Hepatocyte (in vitro differentiated cells): ENCODE measurements at places on chromosomes 4 and X.

DNA sequence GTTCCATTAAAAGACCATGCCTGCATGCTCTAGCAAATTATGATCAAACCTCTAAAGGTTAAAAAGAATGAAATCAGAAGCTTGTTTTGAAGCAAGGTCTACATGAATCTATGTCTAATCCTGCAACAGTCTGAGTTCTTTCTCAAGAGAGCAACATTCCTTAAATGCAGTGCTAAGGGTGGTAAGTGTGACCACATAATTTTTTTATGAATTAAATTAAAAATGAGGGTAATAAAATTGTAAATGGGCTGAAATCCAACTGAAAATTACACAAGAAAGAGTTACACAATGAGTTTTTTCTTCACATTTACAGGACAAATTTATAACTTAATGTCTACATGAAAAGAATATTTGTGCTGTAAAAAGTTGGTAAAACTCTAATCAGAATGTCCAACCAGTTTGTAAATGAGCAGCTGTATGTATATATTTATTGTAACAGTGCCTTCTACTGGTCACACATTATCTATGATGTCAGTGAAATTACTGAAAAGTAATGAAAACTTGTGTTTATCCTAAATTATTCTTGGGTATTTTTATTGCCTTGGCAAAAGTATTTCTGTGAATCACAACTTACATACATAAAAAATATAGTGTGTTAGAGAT, 336.3 kb upstream of the PITX2 start:
- H3K4me1 ChIP-seq = no peaks in the 10 kb centered on the region
- peak; percentile 23 for DNase-seq
- H3K27ac ChIP-seq = peak overlapping the region; percentile 20
- no peaks in the 10 kb centered on the region for H3K36me3 ChIP-seq
- H3K27me3 ChIP-seq = no peaks in the 10 kb centered on the region
- H3K4me3 ChIP-seq = no peak overlapping the region

DNA sequence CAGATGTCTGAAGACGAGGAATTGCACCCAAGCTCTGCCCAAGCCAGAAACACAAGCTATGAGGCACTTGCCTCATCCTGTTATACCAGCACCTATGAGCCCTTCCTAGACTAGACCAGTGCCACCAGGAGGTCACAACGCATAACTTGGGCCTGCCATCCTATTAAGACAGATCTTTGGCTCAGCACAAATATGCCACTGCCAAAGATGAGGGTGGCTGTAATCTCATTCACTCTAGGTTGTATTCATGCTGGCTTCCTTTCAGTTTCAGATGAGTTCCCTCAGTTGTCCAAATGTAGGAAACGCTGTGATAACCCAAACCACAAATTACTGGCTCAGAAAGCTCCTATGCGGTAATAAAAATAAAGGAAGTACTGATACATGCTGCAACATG, 76.5 kb upstream of the CITED1 start:
- DNase-seq = no peak
- no peak overlapping the region for H3K27ac ChIP-seq
- H3K27me3 ChIP-seq = no peaks in the 10 kb centered on the region
- H3K4me3 ChIP-seq = no peak overlapping the region
- no peaks in the 10 kb centered on the region for H3K4me1 ChIP-seq

GRCh38 chr4:15586066-15586465, 69.1 kb downstream of the FBXL5 start:
- no peaks in the 10 kb centered on the region for H3K27me3 ChIP-seq
- H3K27ac ChIP-seq = no peak overlapping the region
- H3K4me1 ChIP-seq = no peaks in the 10 kb centered on the region
- no peaks in the 10 kb centered on the region for H3K36me3 ChIP-seq
- no peak for DNase-seq

GRCh38 chr4:126057371-126057770, 742.6 kb downstream of the FAT4 start:
- H3K4me3 ChIP-seq = no peak overlapping the region
- no peak for DNase-seq
- H3K27me3 ChIP-seq = no peaks in the 10 kb centered on the region
- H3K4me1 ChIP-seq = peaks cover 3% of the 10 kb centered on the region
- H3K27ac ChIP-seq = no peak overlapping the region

DNA sequence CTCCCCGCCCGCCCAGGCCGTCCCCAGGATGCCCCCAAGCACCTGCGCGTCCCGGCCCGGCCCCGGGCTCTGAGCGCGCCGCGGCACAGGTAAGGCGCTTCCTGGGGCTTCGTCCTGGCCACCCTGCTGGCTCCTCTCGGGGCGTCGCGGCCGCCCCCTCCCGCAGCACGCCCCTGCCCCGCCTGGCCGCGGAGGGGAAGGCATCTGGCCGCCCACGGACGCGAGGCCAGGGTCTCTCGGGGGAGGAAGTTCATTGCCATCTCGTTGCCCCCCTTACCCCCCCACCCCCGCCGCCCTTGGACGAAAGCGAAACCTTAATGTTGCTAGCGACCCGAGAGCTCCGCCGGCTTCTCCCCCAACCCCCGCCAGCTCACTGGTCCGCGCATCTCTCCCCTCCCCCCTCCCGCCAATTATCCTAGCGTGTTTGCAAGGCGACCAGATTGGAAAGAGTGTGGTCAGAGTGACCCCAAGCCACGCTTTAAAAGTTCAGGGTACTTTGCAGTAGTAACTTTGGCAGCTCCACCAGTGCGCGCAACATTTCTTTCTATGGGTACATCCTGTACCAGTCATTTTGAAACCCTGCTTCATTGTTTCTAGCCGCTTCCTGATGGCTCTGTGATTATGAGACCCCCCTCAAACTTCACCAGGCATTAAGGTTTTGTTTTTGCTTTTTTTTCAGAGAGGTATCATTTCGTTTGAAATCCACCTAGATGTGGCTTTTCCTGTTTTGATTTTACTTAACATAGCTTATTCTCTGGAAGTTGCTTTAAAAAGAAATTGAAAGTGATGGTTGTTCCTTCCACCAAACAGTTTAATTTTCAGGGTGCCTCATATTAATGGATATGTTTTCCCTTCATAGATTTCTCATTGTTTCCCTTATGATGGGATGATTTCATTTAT, 626 bp downstream of the TBC1D1 start:
- H3K27ac ChIP-seq = no peak overlapping the region
- H3K36me3 ChIP-seq = no peaks in the 10 kb centered on the region
- peak overlapping the region; percentile 83 for H3K4me3 ChIP-seq
- peaks cover 15% of the 10 kb centered on the region for H3K4me1 ChIP-seq
